Stimulated activated CD4-positive, alpha-beta T cell treated with anti-CD3 and anti-CD28 coated beads, Interleukin-2, amount 100 ng/mL, for 48 hours (primary cell): ENCODE measurements at places on chromosomes 1 and 21.

DNA sequence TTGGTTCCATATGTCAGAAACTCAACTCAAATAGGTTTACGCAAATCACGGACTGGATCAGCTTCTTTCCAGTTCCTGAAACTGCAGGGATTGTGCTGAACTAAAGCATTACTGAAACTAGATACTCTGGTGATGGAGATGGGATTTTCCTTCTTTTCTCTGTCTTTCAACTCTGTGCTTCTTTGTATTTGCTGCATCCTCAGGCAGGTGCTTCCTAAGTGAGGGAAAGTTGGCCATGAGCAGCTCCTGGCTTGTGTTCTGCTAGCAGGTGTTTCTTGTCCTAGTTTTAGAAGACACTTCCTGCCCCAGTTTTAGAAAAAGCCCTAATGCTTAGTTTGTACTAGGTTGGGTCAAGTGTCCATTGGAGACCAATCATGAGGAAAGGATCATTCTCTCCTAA, 86.7 kb upstream of the USP24 start:
- no peak for DNase-seq

DNA sequence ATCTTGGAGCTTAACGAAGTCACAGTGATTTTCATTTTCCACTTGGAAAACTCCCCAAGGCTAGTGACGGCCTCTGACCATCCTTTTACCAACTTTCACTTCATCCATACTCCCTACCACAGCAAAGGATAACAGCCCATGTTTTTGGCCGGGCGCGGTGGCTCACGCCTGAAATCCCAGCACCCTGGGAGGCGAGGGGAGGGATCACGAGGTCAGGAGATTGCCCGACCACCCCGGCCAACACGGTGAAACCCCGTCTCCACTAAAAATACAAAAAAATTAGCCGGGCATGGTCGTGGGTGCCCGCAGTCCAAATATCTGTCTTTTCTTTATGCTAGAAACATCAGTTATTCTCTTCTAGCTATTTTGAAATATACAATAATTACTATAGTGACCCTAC, 7.3 kb downstream of the ASPM start:
- DNase-seq = no peak

- no peak for DNase-seq
These were observed 89.9 kb downstream of the KCTD3 start for GRCh38 chr1:215657047-215657446.

GRCh38 chr1:198467907-198468306, 72.6 kb downstream of the ATP6V1G3 start:
- DNase-seq = no peak
